ENCODE measurements at places on chromosomes 6 and 20.

DNA sequence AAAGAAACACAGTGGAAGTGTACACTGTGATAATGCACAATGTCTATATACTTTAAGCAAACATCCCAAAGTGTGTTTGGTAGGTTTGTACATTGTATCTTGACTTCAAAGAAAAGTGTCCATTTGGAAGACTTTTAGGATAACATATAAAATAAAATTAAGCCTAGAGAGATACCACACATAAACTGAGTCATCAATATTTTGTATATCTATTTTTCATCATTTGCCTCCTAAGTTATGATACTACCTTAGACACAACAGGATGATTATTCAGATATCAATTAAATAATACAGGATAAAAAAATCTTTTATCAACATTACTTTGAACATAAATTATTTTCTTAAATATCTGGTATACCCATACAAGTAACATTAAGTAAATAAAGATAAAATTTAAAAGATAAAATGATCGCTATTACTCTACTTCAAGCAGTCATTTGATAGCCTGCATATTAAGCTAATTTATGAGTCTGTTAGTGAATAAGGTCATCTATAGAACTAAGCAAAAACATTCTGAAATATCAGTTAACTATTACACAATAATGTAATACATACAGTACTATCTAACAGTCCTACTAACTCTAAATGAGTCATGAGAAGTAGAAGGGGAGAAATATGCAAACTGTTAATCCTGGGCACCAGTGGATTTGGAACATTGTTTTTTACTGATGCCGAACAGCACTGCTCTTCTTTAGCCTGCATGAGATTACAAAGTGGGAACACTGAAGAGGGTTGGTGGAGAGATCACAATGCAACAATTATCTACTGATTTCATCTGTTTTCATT lies 158.4 kb upstream of the SIM1 start:
- no peak for DNase-seq

GRCh38 chr6:116797585-116797984 lies 31.3 kb downstream of the GPRC6A start:
- no peak for DNase-seq

DNA sequence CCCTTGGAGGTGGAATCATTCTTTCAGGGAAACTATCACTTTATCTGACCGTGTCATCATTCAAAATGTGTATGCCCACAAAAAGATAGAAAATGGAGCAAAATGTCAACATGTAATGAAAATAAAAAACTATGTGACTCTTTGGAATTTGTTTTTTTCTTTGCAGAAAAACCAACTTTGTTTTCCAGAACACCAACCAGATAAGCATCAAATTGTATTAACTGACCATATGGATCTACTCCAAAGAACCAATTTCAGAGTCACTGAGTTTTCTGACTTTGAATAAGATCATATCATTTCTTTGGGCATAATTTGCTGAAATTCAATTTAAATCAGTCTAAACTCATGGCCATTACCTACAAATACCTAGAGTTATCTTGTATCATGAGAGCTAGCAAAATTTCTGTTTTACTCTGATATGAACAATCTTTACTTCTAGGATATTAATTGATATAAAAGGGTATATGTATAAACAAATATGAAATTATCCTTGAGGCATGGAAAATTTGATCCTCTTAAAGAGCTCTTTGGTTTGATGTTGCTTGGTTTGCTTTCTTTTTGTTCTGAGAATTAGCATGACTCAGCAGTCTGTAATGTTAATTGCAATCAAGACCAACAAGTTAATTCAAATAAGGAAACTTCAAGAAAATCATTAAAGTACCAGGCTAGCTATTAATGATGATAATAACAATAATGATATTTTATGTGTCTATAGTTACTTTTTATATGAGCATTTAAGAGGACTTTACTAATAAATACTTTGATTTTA lies 444.4 kb upstream of the MARCKS start:
- no peak for DNase-seq

GRCh38 chr6:151142676-151143075 lies 97.1 kb upstream of the AKAP12 start:
- DNase-seq = no peak

GRCh38 chr6:148971031-148971927 lies 224.4 kb downstream of the UST start:
- no peak for DNase-seq

DNA sequence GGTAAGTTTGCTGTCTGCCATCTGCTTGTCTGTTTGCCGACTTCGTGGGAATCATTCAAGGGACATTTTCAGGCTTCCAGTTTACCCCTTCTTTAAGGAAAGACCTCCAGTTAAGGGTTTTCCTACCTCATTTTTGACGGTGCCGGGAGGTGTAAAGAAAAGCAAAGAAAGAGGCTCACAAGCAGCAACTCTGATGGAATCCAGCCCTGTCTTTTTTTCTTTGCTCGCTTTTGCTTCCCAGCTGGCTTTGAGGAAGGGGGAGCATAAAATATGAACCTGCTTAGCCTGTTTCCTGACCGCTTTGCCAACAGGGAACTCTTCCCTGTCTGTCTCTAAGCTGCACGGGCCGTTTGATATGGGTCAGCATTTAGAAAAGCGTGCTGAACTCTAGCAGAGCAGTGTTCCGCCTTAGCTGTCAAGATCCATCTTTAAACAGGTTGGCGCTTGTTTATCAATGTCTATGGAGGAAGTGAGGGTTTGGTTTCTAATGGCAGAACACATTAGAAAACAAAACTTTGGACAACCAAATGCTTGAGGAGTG lies 13.8 kb downstream of the SYTL3 start:
- DNase-seq = no peak

GRCh38 chr6:106981926-106982325 lies 7.4 kb upstream of the CD24 start:
- DNase-seq = no peak

DNA sequence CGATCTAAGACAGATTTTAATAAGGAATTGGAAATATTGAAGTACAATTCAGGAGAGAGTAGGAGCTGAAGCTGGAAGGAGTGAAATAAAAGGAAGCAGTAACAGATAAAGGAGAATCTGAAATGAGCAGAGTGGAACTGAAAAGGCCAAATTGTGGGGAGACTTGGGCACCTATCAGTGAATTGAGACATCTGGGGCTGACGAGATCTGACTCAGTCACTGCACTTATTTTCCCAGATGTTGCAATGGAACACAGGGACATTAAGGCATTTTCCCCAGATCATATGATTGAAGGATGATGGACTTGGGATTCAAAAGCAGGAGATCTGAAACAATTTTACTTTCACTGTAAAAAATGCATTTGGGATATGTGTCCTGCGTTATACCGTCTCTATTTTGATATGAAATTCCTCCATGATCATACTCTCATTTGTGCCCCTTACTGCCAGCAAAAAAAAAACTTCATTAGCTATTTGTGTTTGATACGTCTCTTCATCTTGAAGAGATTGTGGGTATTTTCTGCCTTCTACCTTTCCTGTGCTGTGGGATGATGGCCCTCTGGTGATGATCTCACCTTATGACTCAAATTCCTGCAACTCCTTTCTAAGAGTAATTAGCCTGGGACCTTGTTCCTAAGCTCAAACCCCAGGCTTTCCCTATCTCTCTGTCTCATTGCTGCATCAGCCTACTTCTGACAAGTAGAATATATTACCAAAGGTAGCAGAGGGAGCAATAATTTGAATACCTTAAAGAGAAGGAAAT lies 278.5 kb upstream of the MAN1A1 start:
- no peak for DNase-seq

GRCh38 chr6:5275497-5275896 lies 14.2 kb downstream of the FARS2 start:
- no peak for DNase-seq

DNA sequence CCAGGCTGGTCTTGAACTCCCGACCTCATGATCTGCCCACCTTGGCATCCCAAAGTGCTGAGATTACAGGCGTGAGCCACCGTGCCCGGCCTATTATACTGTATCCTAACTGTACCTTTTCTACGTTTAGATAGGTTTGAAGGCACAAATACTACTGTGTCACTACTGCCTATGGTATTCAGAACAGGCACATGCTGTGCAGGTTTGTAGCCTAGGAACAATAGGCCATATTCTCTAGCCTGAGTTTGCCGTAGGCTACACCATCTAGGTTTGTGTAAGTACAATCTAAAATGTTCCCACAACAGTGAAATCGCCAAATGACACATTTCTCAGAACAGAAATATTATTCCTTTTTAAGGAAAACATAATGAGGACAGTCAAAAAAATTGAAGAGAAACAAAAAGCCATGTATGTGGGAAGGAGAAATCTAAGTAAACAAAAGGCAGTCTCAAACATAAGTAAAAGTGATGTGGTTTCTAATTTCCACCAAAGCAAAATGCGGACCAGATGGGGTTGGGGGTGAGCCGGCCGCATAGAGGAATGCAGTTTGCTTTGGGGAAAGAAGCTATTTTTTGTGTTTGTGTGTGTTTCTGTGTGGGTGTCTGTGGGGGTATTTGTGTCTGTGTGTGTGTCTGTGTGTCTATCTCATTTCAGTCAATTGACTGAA lies 192.6 kb upstream of the SALL4 start:
- DNase-seq = no peak

- no peak for DNase-seq
Observed at GRCh38 chr20:20536240-20536933, 168.5 kb downstream of the INSM1 start.

DNA sequence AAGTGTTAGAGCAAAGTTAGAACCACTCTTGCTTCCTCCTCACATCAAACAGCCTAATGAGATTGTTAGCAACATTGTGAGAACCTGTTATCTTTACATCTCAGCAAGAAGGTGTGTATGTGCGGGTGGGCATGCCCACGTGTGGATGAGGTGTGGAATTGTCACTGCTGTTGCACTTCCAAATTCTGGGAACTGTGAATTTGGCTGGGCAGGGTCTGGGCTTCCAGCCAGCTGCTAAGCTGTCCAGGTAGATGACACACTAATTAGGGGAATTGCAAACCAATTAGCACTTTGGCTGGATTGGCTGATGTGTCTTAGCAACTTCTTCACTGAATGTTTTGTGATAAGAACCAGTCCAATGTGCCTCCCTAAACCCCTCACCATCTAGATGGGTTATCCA lies 848.2 kb downstream of the DHX35 start:
- DNase-seq = no peak

DNA sequence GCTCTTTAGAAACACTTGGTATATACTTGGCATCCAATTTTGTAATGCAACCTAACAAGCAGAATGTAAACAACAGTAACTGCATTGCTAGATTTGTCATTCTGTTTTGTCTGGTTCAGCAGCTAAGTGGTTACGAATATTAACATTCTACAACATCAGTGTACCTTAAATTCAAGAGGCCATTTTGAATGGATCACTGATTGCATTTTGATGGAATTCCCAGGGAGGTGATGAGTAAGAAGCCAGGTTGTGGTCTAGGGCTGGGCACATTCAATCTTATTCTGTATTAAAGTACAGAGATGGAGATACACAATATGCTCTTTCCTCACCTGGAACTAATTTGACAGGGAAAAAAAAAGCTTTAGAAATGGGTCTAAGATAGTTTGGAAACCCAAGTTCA lies 483.5 kb downstream of the PRKN start:
- DNase-seq = no peak

DNA sequence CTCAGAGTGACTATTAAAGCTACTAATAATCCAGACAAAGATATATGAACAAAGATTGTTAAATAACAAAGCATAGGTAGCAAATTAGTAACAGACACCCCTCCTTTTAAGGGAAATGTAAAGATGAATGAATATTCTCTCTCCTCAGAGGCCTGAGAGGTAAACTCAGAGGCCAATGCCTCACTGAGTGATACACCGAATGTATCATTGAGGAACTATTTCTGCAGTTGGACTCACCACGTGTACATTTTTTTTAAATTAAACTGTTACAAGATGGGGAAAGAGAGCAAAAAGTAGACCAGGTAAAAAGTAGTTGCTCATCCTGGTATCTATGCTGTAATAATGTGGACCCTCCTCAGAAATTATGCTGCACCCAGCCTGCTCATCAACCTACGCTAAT lies 72.3 kb upstream of the IPCEF1 start:
- no peak for DNase-seq

- no peak for DNase-seq
Observed at GRCh38 chr6:137840252-137840651, 26.8 kb upstream of the TNFAIP3 start.

DNA sequence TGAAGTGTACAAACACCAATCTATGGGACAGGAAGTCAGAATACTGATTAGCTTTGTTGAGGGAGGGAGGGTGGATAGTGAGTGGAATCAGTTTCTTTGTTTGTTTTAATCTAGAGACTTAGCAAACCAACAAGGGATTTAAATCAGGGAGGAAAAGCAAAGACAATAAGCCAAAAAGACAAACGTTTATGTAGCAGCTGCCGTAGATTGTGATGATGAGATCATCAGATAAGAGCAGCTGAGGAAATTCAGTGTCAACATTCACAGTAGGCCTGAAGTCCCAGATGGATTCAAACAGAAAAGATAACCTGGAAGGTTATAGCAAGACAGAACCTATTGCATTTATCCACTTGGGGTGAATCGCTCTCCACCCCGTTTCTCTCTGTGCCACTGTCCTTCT lies 104.9 kb upstream of the SYNDIG1 start:
- no peak for DNase-seq

DNA sequence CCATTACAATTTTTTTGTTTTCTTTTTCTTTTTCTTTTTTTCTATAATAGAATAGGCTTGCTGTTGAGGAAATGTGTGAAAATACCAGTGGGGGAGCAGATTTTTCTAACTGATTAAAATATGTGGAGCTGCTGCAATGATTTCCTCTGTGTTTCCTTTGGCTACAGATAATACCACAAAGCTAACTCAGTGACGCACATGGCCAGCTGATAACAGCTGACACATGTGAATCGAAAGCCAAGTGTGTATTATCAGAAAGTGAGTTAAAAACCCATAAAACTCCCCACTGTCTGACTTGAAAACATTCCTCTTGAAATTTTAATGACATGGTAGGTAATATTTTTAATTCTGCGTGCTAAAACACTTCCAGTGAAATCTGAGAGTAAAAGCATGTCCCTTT lies 70.8 kb upstream of the AHI1 start:
- DNase-seq = no peak

DNA sequence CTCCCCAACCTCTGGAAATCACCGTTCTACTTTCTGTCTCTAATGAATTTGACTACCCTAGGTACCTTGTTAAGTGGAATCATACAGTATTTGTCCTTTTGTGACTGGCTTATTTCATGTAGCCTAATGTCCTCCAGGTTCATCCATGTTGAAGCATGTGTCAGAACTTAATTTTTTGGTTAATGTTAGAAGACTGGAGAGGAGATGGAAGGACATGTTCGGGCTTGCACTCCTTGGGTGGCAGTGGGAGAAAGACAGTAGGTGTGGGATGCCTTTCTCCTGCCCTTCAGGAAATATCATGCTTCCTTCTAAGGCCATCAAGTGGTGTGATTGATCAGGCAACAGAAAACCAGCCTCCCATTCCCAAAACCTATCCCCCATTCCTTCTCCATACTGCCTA lies 61.1 kb upstream of the RNF144B start:
- no peak for DNase-seq

DNA sequence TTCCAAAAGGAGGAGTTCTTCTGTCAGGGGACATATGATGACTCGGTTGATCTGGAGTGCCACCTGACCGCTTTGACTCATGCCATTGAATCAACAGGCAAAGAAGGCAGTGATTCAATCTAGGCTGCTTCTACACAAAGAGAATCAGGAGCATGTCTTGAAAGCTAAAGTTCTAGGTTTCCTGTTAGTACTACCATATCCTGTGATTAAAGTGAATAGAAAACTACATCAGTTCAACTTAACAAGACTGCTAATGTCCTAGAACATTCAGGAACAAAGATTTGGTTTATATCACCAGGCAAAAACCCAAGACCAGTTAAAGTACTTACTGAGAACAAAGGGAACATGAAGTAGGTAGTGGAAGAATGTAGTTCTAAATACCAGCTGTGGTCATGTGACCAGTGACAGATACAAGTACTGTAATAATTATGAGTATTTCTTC lies 216.8 kb upstream of the SGK1 start:
- no peak for DNase-seq

Data from activated naive CD4-positive, alpha-beta T cell (primary cell).